Ecto neural progenitor cell (in vitro differentiated cells): ENCODE measurements at places on chromosomes 5 and 9.

GRCh38 chr5:133643365-133643764 lies 31.0 kb upstream of the FSTL4 start:
- DNase-seq = no peak

- no peak for DNase-seq
Measured at GRCh38 chr5:125528881-125529280, 782.4 kb upstream of the ZNF608 start.

DNA sequence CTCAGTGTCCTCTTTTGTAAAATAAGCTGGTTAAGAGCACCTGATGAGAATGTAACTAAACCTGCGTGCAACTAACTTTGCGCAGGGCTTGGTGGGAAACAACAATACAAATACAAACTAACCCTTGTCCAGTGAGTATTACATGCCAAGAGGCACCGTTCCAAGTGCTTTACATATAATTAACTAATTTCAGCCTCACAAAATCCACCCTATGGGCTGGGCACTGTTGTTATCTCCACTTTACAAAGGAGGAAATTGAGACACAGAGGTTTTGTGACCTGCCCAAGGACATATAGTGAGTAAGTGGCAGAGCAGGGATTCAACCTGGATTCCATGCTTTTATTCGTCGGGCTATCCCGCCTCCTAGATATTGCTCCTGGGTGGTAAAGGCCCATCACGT lies 26.2 kb upstream of the TNIP1 start:
- no peak for DNase-seq

DNA sequence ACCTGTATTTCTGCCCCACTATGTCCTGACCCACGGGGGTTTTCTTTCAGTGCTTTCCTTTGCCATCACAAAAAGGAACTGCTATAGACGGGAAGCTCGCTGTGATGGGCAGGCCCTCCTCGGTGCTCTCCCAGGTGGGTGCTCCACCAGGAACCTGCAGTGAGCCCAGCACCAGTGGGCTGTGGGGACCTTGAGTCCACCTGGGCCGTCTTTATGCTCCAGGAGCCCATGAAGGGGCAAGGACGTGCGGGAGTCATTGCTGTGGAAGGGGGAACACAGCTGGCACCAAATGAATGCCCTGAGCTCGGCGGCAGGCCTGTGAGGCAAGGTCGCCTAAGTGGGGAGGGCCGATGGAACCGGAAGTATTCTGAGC lies 36.7 kb upstream of the SLC6A3 start:
- DNase-seq = no peak

GRCh38 chr5:115875447-115875846 lies 33.7 kb downstream of the AP3S1 start:
- DNase-seq = no peak
